ENCODE measurements at places on chromosomes 3 and 15. TPM values are rescaled to one million over a fixed set of nuclear protein-coding genes. Genes with fewer than 3 reads are reported as not detected.

GRCh38 chr15:78567531-78567930 is 2.2 kb downstream of the CHRNA5 start:
- DNase-seq: no peak

Gene RARB
- polyA plus RNA-seq: 0.27 TPM

Gene RCCD1
- polyA plus RNA-seq: 4.9 TPM

- DNase-seq: no peak
Measured at GRCh38 chr15:59764775-59765174, 75.7 kb upstream of the BNIP2 start.

Gene CD200R1
- polyA plus RNA-seq: 0.48 TPM

Gene ALPK3
- 1.3 TPM for polyA plus RNA-seq

Gene CDHR4
- polyA plus RNA-seq: not detected

DNA sequence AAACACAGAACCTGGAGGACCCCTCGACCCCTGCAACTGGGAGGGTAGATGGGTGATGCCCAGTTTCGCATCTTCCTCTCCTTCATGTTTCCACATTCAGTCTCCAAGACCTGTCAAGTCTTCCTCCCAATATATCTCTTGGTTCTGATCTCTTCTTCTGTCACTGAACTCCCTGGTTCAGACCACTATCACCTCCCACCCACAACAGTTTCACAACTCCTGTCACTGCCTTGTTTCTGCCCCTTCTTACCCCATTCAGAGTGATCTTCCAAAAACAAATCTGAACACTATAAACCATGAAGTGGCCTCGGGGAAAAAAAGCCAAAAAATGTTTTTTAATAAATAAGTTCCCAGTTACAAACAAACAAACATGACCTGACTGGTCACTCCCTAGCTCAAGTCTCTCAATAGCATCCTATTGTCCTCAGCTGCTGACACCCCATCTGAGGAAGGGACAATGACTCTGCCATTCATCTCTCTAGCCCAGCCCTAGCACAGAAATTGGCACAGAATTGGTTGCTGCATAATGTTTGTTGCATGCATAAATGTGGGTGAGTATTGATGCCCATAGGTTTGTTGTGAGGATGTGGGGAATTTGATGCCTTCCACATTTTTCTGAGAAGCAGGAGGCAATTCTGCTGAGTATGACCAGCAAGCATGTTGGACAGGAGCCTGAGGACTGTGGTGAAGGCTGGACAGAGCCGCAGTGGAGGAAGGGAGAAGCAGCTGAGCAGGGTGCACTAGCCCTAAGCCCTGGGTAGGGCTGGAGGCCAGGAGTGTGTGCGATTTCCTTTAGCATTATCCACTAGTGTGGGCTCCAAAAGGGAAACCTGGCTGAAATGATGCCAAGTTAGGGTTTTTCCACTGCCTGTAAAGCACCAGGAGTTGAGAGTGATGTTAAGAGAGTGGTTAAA is 12.2 kb upstream of the XYLB start:
- DNase-seq: no peak

GRCh38 chr3:62558549-62559112 is 185.3 kb upstream of the FEZF2 start:
- DNase-seq: no peak

DNA sequence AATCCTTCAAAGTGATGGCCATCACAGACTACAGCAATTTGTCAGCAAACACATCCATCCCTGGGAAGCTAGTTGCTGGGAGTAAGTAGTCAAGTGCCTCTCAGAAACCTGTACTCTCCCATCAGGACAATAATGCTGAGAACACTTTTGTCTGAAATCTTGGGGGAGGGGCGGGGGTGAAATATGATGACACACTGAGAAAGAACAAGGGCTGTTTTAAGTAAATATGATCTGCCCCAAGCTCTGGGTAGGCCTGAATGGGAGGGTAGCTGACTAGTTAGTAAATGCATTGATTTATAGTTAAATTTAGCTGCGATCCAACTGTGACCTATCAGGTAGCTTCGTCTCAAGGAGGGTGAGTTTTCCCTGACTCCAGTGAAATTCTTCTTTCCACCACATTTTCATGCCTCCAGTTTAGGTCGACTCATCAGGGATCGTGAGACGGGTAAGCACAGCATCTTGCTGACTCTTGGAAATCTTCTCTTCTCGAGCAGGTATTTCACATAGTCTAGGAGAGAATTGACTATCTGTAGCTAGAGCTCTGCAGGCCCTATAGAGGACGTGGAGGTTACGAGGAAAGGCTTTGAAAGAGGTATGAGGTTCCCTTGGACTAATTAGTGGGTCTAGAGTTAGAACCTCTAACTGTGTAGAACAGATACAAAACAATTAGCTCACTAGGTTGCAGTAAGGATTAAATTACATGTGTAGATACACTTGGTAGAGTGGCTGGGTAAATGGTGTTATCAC is 213.4 kb upstream of the SLC2A2 start:
- DNase-seq: no peak

Gene CLEC3B
- polyA plus RNA-seq: 103 TPM

GRCh38 chr3:12193485-12194165 is 34.9 kb upstream of the TIMP4 start:
- no peak for DNase-seq

Gene SCAANT1
- polyA plus RNA-seq: not detected

Gene RPS17
- 3,687 TPM for polyA plus RNA-seq

Gene SCN11A
- polyA plus RNA-seq: not detected

GRCh38 chr15:98085003-98085639 is 124.6 kb downstream of the ARRDC4 start:
- DNase-seq: peak; percentile 73

DNA sequence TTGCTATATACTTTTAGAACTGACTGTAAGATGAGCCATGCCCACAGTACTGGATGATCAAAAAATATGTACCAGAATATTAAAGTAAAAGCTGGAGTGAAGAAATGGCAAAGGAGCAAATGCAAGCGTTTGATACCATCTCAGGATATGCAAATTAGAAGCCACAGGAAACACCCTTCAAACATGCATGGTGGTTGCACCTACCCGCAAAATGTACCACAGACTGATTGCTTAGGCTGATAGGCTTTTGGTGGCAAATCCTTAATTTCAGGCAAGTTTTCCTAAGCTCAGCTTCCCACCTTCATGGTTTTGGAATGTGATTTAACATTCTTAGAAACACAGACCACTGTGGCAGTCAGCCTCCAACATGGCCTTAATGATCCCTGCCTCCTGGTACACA is 149.0 kb downstream of the PDZRN3 start:
- no peak for DNase-seq

Gene SLC15A2
- polyA plus RNA-seq: 0.54 TPM

DNA sequence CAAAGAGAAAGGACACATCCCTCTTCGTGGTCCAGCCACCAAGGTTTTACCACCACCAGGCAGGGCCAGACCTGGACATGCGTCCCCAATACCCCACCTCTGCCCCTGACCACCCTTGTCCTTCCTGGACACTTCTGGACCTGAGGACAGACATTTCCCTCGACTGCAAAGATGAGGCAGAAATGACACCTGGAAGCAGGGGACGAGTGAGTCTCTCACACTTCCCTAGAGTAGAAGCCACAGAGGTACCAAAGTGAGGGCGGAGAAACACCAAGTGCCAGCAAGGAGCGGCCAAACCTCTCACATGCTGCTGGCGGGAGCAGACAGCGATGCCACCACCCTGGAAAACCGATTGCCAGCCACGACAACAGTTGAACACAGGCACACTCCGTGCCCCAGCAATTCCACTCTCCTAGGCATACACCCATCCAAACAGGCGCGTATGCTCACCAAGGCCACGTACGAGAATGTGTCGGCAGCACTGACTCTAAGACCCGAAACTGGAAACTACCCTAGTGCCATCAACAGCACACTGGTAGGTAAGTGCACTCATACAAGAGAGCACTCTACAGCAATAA is 207.0 kb upstream of the NSMCE3 start:
- no peak for DNase-seq

Gene EXOG
- polyA plus RNA-seq: 4.5 TPM

DNA sequence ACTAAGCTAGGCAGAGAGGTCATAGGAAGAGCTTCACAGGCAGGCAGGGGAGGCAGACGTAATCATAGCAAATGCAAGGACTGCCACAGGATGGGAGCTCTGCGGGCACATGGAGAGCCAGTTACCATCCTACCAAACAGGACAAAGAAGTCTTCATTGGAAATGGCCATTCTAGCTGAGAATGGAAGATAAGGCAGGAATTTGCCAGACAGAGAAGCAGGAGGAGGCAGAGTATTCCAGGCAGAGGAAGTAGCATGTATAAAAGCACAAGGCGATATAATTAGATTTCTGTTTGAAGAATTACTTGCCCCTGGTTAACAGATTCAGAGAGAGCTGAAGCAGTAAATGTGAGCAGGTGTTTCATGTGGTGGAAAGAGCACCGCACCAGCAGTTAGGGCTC is 3.5 kb upstream of the SEMA5B start:
- DNase-seq: no peak

DNA sequence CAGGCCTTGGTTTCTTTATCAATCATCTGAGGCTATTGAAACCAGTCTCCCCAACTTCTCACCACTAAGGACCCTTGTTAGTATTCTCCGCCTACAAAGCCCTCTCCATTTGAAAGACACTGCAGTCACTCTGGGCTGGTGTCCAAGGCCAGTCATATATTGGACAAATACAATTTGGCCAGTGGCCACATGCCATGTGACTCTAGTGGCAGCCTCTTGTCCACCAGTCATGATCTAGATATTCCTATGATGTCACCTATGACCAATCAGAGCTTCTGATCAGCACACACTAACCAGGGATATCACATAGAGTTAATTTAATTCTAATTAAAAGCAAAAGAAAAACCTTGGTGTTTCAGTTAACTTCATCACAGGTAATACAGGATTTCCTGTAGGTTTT is 68.2 kb downstream of the RAB11A start:
- no peak for DNase-seq

GRCh38 chr3:20103731-20104130 is 63.5 kb downstream of the KAT2B start:
- no peak for DNase-seq

DNA sequence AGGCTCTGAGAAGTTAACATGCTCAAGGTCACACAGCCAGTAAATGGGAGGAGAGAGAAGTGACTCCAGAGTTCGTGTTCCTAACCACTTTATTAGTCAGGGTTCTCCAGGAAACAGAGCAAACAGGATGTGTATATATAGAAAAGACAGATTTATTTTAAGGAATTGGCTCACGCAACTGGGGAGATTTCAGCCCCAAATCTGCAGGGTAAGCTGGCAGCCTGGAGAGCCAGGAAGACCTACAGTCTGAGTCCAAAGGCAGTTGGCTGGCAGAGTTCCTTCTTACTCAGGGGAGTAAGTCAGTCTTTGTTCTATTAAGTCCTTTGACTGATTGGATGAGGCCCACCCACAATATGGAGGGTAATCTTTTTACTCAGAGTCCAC is 118.2 kb upstream of the PROK2 start:
- DNase-seq: no peak

GRCh38 chr15:97521381-97522285 is 438.9 kb upstream of the ARRDC4 start:
- peak; percentile 4 for DNase-seq

Gene LSAMP
- not detected for polyA plus RNA-seq

Gene AGBL1
- 0.01 TPM for polyA plus RNA-seq

DNA sequence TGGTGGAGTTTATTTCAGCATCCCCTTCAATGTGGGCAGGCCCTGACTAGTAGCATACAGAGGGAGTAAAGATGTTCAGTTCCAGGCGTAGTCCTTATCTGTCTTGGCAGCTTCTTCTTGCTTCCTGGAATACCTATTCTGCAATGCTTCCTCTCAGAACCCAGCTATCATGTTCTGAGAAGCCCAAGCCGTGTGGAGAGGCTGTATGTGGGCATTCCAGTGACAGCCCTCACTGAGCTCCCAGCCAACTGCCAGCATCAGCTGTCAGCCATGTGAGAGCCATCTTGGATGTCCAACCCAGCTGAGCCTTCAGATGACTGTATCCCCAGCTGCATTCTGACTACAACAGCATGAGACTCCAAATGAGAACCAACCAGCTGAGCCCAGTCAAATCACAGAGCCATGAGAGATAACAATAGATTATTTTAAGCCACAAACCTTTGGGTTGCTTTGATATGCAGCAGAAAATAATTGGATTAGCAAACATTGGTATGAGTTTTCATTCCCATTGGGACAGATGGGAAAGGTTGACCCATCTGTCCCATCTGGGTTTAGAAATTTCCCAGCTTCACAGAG is 8.4 kb upstream of the CMTM7 start:
- no peak for DNase-seq

- no peak for DNase-seq
Measured at GRCh38 chr3:173739726-173740125, 342.2 kb downstream of the NLGN1 start.

Gene HRG
- polyA plus RNA-seq: not detected

GRCh38 chr3:101667331-101667730 is 9.6 kb downstream of the ZBTB11 start:
- DNase-seq: no peak

DNA sequence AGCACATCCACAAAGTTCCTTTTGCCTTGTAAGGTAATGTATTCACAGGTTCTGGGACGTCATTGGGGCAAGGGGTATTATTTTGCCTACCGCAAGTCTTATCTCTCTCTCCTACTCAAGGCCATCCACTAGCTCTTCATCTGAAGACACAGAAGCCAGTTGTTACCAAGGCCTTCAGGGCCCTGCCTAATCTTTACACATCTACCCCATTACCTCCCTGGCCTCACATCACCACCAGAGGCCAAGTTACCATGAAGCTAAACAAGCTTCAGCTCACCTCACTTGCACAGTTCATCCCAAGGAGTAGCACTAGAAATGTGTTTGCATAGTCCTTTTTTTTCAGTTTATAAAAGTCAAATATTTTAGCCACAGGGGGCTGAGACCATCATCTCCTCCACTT is 34.1 kb downstream of the ATP8B4 start:
- no peak for DNase-seq

DNA sequence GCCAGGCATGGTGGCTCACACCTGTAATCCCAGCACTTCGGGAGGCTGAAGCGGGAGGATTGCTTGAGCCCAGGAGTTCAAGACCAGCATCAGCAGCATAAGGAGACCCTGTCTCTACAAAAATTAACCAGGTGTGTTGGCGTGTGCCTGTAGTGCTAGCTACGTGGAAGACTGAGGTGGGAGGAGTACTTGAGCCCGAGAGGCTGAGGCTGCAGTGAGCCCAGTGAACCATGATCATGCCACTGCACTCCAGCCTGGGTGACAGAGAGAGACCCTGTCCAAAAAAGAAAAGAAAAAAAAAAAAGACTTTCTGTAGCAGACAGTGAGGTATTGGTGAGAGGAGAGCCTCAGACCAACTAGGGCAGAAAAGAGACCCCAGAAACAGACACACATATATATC is 263.8 kb downstream of the XXYLT1 start:
- DNase-seq: no peak

- DNase-seq: no peak
Measured at GRCh38 chr15:98524838-98525660, 123.3 kb upstream of the IGF1R start.

Gene HHLA2
- 20.5 TPM for polyA plus RNA-seq

- DNase-seq: no peak
Measured at GRCh38 chr15:100263031-100263430, 78.7 kb downstream of the ADAMTS17 start.

Data from small intestine (tissue), 16 donors.